M059J (cell line): ENCODE measurements at places on chromosomes 3 and 15.

DNA sequence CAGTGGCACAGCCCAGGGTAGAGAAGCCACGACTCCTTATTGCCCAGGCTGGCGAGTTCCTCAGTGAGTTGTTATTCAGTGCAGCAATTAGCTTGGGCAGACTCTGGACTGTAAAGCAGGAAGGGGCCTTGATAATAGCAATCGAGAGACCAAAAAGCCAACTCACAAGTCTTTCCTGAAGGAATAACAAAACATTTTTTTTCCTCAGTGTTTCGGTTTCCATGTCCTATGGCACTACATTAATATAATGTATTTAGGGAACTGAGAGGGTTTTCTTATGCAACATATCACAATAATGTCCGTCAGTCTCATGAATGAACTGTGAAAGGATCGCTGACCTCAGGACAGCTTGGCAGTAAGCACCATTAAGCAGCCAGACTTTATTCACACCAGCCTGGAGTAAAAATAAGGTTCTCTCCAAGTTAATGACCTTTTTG is 248.9 kb upstream of the TBL1XR1 start:
- no peak for DNase-seq

- DNase-seq = no peak
Measured at GRCh38 chr3:28343144-28343543, 5.4 kb upstream of the ZCWPW2 start.

DNA sequence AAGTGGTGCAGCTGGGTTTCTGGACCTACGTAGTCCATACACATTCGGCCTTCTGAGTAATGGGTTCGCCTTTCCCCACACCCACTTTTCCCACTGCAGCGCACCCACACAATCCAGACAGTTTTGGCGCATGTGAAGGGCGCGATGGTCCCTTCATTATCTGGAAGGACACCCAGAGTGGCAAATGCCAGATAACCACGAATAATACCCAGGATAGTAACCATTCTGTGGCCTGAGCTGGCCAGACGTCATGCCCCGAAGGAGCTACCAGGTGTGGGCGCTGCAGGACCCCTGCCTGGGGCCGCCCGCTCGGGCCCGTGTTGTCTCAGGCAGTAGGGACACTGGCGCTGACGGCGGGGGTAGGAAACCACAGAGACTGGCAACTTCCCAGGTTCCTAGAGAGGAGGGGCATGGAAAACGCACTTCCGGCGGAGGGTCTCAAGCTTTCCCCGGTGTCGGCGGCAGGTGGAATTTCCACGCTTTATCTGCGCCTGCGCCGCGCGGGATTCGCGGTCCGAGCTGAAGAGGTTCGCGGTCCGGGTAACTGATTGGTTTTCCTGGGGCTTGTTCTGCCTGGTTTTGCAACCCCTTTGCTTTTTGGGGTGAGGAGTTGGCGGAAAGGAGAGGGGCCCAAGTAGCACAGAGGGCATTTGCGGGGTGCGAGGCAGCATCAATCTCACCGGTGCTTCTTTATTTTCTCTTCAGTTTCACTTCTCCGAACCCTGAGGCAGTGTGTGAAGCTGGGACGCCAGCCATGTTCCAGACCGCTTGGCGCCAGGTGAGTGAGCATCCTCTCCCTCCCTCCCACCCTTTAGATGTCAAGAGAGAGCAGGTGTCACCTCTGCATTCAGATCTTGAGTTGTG is at the start of gene ZNF620:
TSS of gene ZNF620 (plus strand) at position 441 of the 864 bp plus-strand sequence. CDS start at position 755, 314 bp downstream.
- peak; percentile 59 for DNase-seq

DNA sequence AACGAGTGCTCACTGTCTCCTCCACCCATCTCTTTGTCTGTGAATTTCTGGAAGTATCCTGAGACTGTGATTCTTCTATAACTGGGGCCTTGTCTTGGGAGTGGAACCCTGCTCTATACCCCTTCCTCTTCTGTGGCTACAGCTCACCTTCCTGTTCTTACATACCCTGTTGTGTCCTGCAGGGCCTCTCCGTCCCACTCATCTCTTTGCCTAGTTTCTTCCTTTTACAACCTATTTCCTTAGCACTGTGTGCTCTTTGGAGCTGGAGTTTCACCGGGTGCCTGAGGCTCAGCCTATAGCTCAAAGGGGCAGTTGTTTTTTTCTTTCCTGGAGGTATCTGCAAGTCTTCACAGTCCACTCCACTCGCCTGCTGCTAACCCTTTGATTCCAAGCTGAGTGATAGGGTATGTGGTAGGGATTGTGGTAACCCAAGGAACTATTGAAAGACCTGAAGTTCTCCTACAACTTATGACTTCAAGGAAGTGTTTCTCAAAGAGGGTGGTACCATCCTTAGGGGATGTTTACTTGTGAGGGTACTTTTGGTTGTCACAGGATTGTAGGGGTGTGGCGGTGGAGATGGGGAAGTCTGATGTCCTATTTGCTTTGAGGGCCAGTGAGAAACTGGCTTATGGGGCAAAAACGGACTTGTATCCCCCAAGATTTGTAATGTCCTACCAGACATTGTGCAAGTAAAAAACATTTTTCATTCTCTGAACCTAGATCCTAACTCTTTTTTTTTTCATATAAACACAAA is 66.6 kb upstream of the ARL8B start:
- no peak for DNase-seq

DNA sequence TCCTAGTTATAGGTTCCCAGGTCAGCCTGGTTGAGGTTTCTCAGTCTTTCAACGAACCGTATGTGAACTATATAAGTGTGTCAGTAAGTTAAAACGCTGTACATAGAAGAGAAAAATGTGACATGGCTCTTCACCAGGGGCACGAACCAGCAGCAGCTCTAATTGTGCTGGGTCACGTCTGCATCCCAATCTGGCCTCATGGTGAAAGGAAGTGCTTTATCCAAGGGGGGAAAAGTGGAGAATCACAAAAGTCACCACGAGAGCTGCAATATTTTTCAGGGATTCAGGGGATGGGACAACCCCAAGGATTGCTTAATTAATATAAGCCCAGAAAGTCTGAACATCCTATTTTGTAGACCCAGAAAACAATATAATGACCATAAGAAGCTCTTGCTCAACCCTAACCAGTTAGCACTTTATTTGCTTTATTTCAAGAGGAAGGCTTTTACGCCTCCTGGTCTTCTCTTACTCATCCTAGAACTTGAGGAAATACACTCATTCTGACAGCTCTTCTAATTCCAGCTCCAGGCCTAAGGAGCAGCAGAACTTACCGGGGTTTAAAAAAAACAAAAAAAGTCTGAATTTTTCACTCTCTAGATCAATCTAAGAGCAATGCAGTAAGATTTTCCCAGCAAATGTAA is 16.5 kb downstream of the ANXA2 start:
- peak; percentile 70 for DNase-seq

DNA sequence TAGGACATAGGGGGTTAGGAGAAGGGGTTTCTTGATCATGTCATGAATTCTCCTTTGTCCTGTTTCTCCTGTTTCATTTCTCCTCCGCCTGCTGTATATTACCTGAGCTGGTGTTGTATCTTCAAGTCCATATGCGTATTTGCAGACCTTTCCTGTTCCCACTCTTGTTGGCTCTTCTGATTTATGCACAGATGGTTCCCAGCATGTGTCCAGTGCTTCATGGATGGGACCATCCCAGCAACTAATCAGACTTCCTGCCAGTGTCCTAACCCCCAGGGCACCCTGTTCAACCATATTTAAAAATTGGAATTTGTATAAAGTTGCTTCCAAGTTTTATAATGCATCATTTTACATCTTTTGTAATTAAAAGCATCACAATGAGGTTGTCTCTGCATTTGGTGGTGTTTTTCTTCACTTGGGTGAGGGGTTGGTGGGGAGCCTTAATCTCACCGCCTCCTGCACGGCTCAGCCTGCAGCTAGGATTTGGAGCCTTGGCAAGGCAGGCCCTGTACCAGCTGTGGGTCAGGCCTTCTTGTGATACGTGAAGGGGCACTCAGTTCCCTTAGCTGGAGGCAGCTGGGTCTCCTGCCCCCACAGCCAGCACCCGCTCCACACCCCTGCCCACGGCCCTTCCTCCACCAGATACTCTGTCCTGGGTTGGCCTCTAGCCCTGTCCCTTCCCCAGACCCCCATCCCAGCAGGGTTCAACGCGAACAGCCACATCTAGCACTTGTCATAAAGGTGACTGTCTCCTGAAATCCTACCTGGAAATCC is 72.0 kb upstream of the BLM start:
- DNase-seq = no peak

- DNase-seq = no peak
Measured at GRCh38 chr15:70669006-70669602, 94.3 kb downstream of the UACA start.

DNA sequence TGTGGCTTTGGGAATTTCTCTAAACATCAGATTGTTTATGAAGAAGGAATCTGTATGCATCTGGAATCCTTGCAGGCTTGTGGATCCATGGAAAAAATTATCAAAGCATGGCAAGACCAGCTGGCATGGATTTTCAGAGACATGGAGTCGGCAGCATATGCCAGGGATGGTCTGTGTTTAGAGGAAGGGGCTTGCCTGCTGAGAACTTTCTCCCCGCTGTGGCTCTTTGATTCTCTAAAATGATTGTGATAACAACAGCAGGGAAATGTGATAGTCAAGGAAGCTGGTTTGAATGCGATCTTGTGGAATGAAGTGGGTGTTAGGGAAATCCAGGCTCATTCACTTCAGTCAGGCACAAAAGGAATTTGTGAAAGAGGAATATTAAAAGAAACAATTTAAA is 245.7 kb upstream of the THRB start:
- DNase-seq = no peak

- no peak for DNase-seq
Measured at GRCh38 chr3:41974223-41974622, 12.3 kb upstream of the ULK4 start.

DNA sequence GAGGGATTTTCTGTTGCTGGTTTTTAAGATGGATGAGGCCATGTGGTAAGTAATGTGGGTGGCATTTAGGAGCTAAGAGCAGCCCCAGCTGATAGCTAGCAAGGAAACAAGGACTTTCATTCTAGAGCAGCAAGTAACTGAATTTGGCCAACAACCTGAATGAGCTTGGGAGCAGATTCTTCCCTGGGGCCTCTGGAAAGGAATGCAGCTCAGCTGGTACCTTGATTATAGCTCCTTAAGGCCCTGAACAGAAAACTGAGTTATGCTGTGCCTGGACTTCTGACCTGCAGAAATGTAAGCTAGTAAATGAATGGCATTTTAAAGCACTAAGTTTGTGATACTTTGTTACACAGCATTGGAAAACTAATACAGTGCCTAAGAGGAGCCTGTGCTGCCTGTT is 565.5 kb downstream of the PDCD6IP start:
- no peak for DNase-seq

DNA sequence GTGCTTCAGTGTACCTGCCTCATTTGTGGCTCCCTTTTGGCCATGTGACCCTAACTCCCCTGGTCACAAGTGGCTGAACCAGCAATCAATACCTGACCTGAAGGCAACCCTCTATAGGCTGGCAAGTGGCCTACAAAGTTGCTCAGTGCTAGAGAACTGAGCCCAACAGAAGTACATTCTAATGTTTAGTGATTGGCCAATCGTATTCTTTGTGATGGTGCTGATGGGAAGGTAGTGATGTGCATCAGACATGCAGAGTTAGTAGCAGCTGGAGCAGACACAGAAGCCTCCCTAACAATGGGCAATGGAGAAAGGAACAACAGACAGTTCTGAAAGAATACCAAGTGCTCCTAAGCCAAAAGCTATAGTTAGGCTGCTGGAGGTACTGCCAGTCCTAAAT is 10.4 kb upstream of the ATOSA start:
- no peak for DNase-seq

GRCh38 chr3:189714991-189715961 is 84.1 kb downstream of the TP63 start:
- DNase-seq = peak; percentile 91

GRCh38 chr15:79994615-79995014 is 23.6 kb upstream of the BCL2A1 start:
- peak; percentile 80 for DNase-seq

- DNase-seq = peak; percentile 44
Measured at GRCh38 chr3:53056442-53056841, 10.6 kb upstream of the SFMBT1 start.

- peak; percentile 68 for DNase-seq
Measured at GRCh38 chr3:147410526-147411237, 1.5 kb downstream of the ZIC1 start.

DNA sequence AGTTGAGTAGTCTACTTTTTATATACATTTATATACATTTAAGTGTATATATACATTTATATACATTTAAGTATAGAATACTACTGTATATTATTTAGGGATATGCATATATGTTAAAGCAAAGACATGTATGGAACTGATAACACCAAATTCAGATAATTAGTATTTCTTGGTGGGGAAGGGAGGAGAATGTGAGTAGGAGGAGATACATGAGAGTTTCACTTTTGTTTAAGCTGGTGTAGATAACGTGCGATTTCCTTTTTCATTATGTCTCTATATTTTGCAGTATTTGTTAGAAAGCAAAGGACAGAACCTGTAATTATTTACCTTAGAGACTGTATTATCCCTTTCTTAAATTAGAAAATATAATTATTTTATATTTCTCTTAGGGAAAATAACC is 16.6 kb upstream of the NIT2 start:
- no peak for DNase-seq
